Right atrium auricular region (tissue), 2 donors: ENCODE measurements at places on chromosomes 2 and 18. TPM values are rescaled to one million over a fixed set of nuclear protein-coding genes. Genes with fewer than 3 reads are reported as not detected.

DNA sequence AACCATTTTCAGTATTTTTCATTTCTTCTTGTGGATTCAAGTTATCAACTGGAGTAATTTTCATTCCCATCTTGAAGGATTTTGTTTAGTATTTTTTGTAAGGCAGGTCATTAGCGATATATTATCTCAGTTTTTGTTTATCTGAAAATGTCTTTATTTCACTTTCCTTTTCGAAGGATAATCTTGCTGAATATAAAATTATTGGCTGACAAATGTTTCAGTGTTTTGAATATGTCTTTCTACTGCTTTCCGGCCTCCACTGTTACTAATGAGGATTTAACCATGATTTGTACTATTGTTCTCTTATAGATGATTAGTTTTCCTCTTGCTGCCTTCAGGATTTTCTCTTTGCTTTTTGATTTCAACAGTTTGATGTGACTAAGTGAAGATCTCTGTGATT, 58.3 kb upstream of the ZNF396 start:
- no peak for DNase-seq

DNA sequence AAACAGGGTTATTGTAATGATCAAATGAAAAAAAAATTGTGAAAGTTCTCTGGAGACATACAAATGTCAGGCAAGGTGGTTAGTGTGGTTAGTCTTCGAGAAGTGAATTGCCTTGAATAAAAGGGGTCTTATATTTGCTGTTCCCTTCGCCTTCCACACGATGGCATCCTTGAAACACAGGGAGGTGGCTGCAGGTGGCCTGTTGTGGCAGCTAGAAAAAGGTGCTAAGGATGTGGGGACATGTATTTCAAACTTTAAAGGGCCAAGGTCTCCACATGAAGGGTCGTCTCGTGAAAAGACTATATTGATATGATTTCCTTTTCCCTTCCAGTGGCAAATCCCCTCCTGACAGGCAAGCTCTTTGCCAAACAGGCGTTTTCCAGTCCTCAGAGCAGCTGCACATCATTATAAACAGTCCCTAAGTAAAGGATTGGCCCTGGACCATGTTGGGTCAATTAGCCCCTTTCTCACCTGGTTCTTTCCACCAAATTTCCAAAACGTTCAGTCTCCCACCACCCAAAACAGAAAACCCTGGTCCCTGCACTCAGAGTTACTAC, 68.5 kb downstream of the COPS8 start:
- DNase-seq: no peak

DNA sequence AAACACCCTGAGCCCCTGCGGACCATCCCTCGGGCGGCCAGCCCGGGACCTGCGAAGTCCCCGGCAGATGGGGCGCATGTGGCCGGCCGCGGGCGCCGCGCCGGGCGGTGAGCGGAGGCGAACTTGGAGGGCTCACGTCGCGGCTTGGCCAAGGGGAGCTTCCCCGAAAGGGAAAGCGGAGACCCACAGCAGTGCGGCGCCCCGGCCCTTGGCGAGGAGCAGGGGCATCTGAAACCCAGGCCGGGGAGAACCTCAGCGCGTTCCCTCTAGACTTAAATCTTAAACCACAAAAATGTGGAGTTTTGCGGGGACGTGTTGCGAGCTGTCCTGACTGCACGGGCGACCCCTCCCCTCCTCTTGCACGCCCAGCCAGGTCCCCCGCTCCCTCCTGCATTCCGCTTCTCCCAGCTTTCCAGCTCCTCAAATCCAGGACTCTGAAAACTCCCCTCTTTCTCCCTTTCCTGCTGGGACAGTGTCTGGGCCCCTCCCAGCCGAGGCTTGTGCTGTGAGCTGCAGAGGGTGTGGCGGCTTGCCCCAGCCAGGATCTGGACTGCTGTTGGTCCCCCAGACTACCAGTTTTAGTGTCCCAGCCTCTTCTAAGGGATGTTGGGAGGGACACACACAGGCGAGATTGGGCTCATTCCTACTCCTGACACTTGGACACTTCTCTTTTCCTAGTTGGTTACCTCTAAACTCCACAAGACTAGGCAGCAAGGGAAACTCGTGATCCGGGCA, 1.3 kb downstream of the FMNL2 start:
- DNase-seq: peak; percentile 75

- no peak for DNase-seq
Observed at GRCh38 chr2:1659951-1660565, 84.3 kb downstream of the PXDN start.

GRCh38 chr2:154161286-154161685, 289.6 kb downstream of the GALNT13 start:
- no peak for DNase-seq

DNA sequence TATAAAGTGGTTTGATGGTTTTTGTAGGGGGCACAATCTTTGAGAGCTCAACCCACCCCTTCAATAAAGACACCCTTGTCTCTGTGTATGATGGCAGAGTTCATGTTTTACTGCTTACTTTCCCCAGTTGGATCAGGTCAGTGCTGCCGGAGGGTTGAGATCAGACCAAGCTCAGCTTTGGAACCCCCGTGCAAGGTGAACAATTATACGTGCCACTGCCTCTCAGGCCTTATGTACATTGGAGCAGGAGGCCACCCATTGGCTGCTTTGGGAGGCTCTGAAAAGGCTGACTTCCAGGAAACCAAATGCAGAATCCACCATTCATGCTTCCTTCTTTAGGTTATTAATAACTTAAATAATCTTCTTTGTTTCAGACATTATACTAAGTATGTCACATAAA, 103.4 kb upstream of the EPAS1 start:
- peak; percentile 34 for DNase-seq

- DNase-seq: no peak
Observed at GRCh38 chr18:12820506-12820905, 63.5 kb downstream of the PTPN2 start.

DNA sequence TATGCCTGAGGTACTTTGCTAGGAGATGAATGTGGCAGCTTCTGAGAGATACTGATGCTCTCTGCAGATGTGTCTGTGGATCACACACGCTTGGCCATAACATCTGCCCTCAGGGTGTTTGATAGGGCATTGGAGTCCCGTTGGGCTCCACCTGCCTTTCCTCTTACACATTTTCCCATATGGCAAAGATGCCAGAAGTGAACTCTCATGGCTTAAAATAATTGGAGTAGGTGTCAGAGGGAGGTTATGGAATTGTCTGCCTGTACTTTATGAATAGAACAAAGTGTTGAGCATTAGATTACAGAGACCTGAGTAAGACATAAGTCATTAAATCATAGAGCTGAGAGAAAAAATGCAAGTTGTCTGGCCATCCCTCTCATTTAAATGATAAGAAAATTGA, 75.3 kb upstream of the PNPT1 start:
- DNase-seq: no peak

DNA sequence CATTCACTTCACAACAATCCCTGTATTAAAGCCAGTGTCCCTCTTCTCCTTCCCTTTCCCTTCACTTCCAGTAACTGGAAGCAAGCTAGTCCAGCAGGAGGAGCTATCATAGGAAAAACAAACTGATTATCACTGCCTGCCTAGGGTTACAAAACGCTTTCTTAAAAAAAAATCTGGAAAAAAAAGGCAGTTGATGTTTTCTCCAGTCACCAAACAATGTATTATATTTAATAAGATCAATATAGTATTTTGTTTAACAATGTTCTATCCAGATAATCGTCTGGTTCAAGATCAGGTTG, 78.8 kb upstream of the ITGB6 start:
- DNase-seq: no peak

- DNase-seq: no peak
Observed at GRCh38 chr2:132949108-132949507, 279.1 kb upstream of the LYPD1 start.

DNA sequence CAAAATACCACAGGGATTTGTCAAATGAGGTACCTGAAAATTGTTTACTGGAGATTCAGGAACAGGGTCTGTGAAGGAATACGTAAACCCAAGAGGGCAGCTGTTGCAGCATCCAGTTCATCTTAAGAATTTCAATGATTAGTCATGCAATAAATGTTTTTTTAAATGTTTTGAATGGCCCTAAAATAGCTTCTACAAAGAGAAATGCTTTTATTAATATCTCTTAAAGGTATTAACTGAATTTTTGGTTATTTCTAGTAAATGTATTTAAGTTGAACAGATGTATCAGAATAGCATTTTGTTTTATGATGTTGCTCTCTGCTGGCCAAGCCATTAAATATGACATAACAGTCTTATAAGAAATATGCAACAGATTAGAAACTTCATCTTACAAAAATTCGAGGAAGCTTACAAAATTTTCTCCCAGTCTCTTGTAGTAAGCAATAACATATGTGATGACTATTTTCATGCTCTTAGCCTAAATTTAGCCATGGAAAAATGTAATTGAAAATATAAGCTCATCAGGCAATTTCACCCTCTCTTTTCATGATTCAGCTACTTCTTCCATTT, 863.9 kb downstream of the SUCLG1 start:
- no peak for DNase-seq

DNA sequence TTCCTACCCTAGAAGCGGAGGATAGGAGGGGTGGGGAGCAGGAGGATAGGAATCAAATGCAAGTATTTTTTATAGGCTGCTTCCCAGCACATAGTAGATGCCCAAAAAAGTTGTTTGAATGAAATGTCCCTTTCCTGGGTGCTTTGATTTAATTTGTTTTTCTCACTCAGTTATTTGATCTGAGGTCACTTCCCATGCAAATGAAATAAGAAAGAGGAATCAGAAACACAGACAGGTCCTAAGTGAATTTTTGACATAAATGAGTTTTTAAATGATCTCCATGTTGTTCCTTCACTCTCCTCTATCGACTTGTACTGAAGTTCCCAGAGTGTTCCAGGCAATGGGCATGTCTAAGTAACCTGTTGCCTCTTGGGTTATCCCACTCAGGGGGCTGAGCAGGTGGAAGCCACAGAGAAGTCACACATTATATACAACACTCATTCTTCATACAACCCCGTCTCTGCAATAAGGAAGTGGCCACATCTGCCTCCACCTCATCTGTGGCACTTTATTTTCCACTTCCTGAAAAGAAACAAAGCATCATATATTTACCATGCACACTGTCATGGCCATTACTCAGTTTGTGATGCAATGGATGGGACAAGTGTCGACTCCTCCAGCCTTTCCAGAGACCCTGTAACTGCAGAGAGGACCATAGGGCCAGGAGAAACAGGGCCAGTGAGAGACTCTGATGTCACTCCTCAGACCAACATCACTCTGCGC, 81.9 kb upstream of the ZNF397 start:
- DNase-seq: no peak

GRCh38 chr2:189013031-189013430, 38.9 kb downstream of the COL3A1 start:
- DNase-seq: no peak

DNA sequence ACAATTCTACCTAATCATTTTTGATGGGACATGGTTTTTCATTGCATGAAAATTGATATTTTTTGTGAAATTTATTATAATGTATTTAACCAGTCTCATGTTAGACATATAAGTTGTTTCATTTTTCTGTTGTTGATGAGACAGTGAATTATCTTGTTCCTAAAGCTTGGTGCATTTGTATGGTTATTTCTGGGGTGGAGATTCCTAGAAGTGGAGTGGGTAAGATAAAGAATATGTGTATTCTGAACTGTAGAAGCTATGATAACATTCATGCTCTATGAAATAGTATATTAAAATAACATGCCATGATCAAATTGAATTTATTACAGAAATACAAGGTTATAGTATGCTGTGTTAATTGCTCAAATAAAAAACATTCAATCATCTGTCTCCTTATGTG, 69.2 kb downstream of the BOLA3 start:
- no peak for DNase-seq

- no peak for DNase-seq
Observed at GRCh38 chr2:139045524-139045923, 265.3 kb upstream of the NXPH2 start.

GRCh38 chr2:237643066-237643465, 15.7 kb downstream of the LRRFIP1 start:
- no peak for DNase-seq

DNA sequence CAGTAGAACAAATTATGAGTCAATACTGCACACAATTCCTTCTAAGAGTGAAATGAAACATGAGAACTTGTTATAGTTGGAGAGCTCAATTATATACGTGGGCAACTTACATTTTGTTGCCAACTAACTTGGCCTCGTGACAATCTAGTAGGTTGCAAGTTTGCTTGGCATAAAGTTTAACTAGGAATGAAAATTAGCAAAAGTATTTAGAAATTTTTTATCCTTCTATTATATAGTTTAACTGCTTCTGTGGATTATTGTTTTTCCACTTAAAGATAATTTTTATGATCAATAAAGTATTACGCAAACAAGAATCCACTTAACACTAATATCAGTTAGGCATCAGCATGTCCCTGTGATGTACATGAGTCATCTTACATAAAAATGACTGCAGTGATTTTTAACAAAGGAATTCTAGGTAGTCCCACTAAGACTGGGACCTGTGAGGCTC, 41.1 kb downstream of the FAM124B start:
- DNase-seq: no peak

GRCh38 chr2:128644156-128644555, 325.5 kb upstream of the HS6ST1 start:
- DNase-seq: peak; percentile 18

DNA sequence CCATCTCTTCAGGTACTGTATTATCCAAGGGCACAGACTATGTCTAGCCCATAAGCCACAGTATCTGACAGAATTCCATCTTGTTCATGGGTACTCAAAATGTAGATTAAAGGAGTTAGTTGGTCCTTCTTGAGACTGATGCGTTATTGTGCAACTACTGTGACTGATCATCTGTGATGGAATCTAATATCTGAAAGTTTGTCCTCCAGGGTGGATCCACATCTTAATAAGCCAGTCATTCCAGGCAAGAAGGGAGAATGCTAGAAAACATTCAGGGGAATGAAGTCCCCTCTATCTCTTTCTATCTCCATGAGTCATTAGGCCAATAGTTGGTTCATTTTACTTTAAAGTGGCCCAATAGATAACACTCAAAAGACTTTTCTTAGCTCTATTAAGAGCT, 252.6 kb downstream of the EXOC6B start:
- no peak for DNase-seq

- DNase-seq: no peak
Observed at GRCh38 chr2:43762286-43762685, 11.6 kb upstream of the DYNC2LI1 start.

Gene GPR39
- 1.0 TPM for total RNA-seq

Gene GIGYF2
- 48.4 TPM for total RNA-seq

Gene HNMT
- 10.5 TPM for total RNA-seq

Gene RRM2
- total RNA-seq: 0.08 TPM

Gene SCLY
- 6.5 TPM for total RNA-seq

Gene INHBB
- total RNA-seq: 0.74 TPM

Gene KCNJ13
- not detected for total RNA-seq

Gene PSMA8
- not detected for total RNA-seq

Gene HSPE1
- total RNA-seq: 82.7 TPM

Gene EMILIN1
- total RNA-seq: 22.3 TPM

Gene DYSF
- 52.1 TPM for total RNA-seq

Gene CYTIP
- 4.8 TPM for total RNA-seq

Gene AKAIN1
- not detected for total RNA-seq
